ENCODE measurements at places on chromosomes 1 and 21.

DNA sequence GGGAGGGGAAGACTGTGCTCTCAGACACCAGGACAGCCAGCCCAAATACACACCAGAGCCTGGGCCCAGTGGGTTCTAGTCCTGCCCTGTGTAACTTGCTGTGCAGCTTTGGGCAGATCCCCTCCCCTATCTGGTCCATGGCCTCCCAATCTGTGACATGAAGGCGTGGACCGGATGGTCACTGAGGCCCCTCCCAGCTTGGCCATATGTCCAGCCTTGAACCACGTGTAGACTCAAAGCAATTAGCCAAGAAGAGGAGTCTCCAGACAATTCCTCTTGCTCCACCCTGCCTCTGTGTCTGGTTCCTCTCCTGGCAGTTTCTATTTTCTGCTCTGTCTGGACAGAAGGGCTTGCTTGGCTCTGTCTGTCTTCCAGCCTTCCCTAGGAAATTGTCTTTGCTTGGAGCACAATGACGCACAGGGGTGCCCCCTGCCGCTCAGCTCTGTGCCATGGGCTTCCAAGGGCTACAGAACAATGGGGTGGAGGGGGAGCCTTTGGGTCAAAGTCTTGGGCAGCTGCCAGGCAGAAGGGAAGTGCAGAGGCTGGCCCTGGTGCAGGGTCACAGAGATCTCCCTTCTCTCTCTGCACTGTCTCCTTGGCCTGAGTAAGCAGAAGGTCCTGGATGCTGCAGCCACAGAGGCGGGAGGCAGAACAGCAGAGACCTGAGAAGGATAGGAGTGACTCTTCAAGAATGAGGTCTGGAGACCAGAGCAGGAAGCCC lies 66.1 kb downstream of the TENT5C start:
- no peak for DNase-seq

- DNase-seq = no peak
These were observed 87.1 kb downstream of the FGGY start for GRCh38 chr1:59383963-59384362.

DNA sequence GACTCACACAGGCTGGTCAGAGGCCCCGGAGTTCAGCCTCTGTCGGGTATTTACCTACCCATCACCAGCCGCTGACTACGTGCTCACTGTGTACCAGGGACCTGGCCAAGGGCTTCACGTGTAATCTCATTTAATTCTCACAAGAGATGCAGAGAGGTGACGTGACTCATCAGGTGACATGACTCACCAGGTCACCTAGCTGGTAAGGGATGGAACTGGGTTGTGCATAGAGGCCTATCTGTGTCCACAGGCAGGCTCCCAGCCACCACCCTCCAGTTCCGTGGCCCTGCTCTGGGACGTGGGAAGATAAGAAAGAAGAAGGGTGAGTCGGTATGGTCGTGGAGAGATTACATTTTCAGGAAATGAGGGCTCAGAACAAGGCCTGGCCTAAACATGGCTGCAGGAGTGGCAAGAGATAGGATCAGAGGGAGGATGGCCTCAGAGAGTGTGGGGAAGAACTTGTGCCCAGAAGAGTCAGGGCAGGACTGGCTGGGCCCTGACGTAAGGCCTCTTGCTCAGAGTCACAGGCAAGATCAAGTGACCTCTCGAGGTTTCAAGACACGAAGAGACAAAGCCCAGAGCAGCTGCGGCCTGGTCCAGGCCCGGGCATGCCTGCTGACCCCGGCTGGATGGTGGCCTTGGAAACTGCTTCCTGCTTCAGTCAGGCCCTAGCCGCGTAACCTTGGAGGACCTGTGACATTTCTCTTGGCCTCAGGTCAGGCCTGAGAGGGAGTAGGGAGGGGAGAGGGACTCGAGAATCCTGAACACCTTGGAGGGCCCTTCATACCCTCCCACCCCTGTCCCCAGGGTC lies 52.7 kb upstream of the WASF2 start:
- DNase-seq = peak; percentile 48

DNA sequence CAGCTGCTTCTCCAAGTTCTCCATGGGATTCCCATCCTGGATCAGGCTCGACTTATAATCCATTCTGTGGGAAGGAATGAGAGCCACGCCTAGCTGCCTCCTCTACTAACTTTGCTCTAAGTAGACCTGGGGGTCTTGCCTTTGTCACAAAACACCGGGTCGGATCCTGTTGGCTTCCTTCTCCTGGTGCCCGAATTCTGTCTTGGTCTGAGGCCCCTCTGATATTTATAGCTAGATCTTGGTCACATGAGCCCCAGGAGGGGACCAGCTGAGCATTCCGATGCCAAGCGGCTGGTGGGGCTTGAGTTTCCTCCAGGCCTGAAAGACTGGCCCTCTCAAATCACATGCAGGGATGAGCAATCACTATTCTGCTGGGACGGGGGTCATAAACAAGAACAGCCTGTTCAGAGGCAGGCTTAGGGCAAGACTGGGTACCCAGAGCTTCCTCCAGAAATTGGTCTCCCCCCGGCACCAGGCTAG lies at the start of gene TRIM63:
TRIM63 (minus strand) TSS at position 199 of the 480 bp plus-strand sequence; CDS start at position 63, 136 bp downstream.
- DNase-seq = no peak

- DNase-seq = no peak
These were observed 280.6 kb downstream of the TTLL7 start for GRCh38 chr1:83718338-83718737.

DNA sequence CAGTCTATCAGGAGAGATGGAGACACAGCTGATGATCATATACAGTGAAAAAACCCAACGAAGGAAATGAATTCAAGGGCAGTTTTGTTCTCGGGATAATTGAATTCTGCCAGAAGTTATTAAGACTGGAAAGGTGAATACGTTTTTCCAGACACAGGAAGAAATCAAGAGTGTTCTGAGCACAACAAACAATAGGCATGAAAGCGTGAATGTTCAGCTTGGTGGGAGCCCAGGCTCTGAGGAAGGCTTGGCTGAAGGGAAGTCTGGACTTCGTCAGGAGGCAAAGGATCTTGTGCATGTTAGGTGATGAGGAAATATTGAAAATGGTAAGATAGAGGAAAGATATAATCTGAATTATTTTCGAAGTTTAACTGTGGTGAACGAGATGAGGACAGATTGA lies 50.4 kb downstream of the CYYR1 start:
- DNase-seq = no peak

GRCh38 chr1:174740249-174740968 lies 259.3 kb upstream of the CACYBP start:
- no peak for DNase-seq

DNA sequence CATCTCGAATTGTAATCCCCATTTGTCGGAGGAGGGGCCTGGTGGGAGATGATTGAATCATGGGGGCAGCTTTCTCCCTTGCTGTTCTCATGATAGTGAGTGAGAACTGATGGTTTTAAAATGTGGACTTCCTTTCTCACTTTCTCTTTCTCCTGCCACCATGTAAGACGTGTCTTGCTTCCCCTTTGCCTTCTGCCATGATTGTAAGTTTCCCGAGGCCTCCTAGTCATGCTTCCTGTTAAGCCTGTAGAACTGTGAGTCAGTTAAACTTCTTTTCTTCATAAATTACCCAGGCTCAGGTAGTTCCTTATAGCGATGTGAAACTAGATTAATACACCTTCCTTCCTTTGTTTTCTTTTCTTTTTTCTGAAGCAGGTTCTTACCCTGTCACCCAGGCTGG lies 13.9 kb downstream of the DNAJC6 start:
- no peak for DNase-seq

GRCh38 chr1:164320790-164321731 lies 237.9 kb upstream of the PBX1 start:
- peak; percentile 30 for DNase-seq

DNA sequence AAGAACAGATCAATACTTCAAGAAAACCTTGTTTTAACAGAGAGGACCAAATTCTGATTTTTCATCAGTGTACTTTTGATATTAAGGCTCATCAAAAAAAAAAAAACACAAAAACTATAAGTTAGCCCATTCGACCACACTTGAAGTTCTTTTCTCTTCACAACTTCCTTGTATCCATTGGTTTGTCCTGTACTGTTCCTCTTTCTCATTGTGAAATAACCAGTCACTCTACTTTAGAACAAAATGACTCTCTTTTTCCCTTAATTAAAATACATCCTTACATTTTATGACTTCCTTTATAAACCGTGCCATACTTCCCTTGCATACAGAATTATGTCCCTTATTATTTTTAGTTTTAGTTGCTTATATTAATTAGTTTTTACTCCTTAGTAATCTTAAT lies 8.4 kb downstream of the QSOX1 start:
- no peak for DNase-seq

- no peak for DNase-seq
These were observed 9.1 kb downstream of the SH3GLB1 start for GRCh38 chr1:86713477-86713876.

GRCh38 chr1:25217598-25218232 lies 14.6 kb downstream of the SYF2 start:
- DNase-seq = no peak

DNA sequence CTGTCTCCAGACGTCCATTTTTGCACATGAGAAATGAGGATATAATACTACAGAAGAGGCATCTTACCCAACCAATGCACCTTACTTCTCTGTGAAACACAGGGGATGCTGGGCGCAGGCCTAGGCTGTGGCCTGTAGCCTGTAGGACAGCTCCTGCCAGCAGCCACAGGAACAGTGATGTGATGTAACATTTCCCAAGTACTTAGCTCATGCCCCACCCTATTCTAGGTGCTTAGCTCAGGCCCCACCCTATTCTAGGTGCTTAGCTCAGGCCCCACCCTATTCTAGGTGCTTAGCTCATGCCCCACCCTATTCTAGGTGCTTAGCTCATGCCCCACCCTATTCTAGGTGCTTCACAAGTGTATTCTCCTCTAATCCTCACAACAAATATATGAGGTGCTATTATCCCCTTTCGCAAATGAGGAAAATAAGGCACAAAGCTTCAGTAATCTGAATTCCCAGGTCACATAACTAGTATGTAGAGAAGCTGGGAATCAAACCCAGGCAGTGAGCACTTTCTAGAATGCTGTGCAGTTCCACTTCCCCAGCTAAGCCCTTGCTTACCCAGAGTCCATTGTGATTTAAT lies 4.6 kb upstream of the NAXE start:
- DNase-seq = no peak

DNA sequence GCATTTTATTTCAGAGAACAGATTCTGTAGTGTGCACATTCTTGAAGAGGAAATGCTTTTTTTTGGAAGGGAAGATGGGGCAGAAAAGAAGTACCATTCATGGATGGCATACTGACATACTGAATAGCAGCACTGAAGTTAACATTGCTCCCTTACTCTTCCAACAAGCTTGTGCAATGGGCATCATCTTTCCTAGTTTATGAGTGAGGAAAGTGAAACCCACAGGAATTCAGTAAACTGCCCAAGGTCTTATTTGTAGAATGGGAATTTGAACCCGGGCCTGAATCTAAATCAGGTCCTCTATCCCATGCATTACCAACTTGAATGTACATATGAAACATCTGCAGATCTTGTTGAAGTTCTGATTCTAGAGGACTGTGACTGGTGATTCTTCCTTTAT lies 215.7 kb upstream of the FGGY start:
- no peak for DNase-seq

- no peak for DNase-seq
These were observed 11.4 kb upstream of the RPTN start for GRCh38 chr1:152170287-152170905.

All from HuH-7.5 (cell line).